ENCODE measurements at places on chromosomes 5 and 9.
A peak's percentile ranks its signal among the peaks of the same experiment; 100 is the strongest.

- no peak for DNase-seq
Measured at GRCh38 chr5:171429543-171429910, 10.1 kb downstream of the FGF18 start.

- DNase-seq = no peak
Measured at GRCh38 chr9:117266855-117267497, 147.9 kb downstream of the ASTN2 start.

GRCh38 chr9:20559231-20559890, 62.9 kb downstream of the MLLT3 start:
- no peak for DNase-seq

GRCh38 chr5:101942321-101942882, 353.7 kb downstream of the SLCO4C1 start:
- DNase-seq = no peak

GRCh38 chr9:77019236-77019925, at the start of gene FOXB2:
Gene FOXB2 (plus strand): TSS chr9:77019655. CDS start chr9:77019655, 0 bp downstream.
- peak; percentile 25 for DNase-seq

Data from AG08396 (cell line).